Activated CD4-positive, alpha-beta T cell treated with anti-CD3 and anti-CD28 coated beads, Interleukin-2, amount 10 ng/mL, durations not matched to agents 7 days and 5 days (primary cell): ENCODE measurements at places on chromosomes 13 and 19. TPM values are rescaled to one million over a fixed set of nuclear protein-coding genes. Genes with fewer than 3 reads are reported as not detected.

GRCh38 chr19:3465552-3465951, 14.8 kb downstream of the SMIM24 start:
- no peak for DNase-seq

GRCh38 chr13:109755997-109756396, 30.4 kb downstream of the IRS2 start:
- no peak for DNase-seq

GRCh38 chr19:3137119-3137518, 1.3 kb downstream of the GNA15 start:
- DNase-seq: no peak

- DNase-seq: no peak
These were observed 573 bp upstream of the ERCC5 start for GRCh38 chr13:102845289-102845629.

GRCh38 chr13:37657956-37658355, 59.4 kb upstream of the POSTN start:
- no peak for DNase-seq

GRCh38 chr13:52779103-52779502, 39.5 kb upstream of the CNMD start:
- no peak for DNase-seq

GRCh38 chr19:480016-480855, 16.1 kb upstream of the MADCAM1 start:
- peak; percentile 23 for DNase-seq

DNA sequence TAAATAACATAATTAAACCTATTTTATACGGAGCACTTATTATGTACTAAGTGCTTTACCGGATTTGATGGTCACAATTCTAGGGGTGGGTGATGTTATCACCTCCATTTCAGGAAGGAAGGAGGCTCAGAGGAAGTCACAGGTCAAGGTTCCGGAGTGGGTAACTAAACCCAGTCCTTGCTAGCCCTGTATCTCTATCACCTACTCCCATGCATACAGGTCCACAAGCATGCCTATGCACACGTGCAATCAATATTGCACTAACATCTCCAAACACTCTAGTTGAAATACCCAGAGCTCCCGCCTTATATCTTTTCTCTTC, 17.8 kb upstream of the FOSB start:
- peak; percentile 28 for DNase-seq

DNA sequence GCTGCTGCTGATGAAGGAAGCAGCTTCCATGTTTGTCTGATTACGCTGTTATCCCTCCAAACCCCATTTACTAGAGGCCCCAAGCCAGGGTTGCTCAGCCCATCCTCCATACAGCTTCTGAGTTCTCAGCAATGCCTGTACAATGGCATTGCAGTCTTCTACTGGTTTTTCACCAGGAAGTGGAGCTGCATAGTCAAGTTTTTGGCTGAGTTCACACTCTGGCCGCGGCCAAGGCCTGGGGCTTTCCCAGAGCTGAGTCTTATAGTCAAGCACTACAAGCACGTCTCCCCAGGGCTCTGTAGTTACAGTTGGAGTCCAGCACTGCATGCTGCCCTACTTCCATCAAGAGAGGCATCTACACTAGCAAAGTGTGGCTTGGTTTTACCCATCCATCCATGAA, 182.5 kb downstream of the POU4F1 start:
- DNase-seq: no peak

GRCh38 chr13:20160306-20161274, at the start of gene GJA3:
TSS of gene GJA3 (minus strand) at chr13:20161052. CDS start at chr13:20143288, 17,764 bp downstream.
- DNase-seq: peak; percentile 46

- no peak for DNase-seq
These were observed 16.1 kb downstream of the CKM start for GRCh38 chr19:45306518-45307027.

DNA sequence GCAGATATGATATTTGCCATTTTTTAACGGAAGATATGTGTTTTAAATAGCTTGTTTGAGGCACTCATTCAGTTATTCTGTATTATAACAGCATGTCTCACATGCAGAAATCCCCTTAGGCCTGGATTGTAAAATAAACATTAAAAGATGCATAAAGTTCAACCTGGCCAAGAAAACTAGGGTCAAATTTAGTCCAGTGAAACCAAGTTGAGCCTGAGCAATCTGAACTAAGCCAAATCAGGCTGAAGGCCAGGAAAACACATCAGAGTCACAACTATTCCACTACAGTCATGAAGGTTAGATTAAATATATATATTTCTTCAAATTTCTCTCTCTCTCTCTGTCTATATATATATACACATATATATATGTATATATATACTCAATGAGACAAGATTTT, 504.8 kb downstream of the SLITRK1 start:
- no peak for DNase-seq

DNA sequence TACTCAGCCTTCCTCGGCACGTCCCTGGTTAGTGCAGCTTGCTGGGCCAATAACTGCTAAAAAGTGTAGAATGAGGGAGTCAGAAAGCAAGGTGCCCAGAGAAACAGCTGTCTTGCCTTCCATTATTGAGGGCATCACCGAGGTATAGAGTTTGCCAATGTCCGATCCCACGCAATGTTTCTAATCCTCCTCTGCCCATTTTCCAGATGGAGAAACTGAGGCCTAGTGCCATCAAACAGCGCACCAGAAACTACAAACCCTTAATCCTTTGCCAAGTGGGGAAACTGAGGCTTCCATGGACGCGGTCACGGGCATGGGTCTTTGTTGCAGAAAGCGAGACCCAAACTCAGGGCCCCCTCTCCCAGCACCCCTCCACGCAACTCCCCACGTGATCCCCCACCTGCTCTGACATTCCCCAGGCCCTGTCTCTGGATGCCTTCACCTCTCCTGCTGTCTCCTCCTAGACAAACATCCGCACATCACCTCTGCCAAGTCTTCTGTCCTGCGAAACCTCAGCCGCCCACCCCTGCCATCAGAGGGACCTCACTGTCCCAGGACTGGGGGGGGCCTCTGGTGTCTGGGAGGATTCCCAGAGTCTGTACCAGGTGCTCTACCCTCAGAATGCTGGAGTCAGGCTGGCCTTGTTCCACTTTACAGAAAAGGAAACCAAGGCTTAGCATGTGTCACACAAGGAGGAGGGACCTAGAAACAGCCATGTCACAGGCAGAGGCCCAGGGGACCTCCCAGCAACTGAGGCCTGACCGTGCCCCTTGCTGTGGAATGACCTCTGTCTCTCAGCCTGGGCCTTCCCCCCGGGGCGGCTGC, 930 bp upstream of the PDE4C start:
- DNase-seq: no peak

DNA sequence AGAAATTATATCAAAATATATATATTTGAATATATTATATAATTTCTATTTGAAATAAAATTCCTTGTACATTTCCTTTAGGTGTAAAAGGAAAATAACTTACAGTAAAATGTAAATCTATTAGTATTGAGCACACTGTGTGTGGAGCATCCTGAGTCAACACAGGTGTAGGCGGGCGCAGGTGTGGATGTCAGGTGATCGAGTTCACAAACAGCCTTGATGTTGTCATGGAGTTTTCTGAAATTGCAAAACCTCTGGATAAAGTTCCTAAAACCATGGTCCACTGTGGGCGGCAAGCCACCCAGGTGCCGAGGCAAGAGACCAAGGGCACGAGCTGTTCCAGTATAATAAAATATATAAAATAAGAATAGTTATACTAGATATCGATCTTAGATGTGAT, 27.7 kb upstream of the MCF2L start:
- DNase-seq: no peak

DNA sequence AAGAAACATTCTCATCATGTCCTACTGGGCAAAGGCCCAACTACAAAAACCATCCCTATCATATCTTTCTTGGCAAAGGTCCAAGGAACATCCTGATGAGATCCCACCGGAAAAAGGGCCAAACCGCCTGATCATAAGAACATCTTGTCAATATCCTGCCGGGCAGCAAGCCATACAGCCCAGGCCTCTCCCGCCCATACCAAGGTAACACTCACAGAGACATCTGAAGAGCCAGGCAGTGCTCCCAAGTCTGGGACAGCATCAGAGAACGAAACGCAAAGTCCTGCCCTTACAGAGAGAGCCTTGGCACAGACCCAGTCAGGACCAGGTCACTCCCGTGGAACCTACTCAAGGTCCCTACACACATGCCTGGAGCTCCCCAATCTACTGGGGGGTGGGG, 18.5 kb upstream of the ZNF331 start:
- no peak for DNase-seq

DNA sequence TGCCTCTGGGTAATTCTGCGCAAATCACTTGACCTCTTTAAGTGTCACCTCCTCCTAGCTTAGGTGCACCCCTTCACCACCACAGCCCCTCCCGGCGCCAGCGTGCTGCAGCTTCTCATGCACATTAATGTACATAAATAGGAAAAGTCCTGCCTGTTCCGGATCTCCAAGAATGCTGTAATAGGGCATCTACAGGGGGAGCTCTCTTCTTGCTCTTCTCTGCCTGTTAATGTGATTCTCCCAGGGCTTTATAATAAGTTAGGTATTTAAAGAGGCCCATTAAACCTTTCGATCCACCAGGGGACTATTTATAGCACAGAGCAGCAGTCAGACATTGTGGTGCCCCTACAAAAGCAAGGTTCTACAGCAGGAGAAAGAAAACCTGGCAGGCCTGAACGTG, 35.3 kb downstream of the SOX1 start:
- DNase-seq: no peak

DNA sequence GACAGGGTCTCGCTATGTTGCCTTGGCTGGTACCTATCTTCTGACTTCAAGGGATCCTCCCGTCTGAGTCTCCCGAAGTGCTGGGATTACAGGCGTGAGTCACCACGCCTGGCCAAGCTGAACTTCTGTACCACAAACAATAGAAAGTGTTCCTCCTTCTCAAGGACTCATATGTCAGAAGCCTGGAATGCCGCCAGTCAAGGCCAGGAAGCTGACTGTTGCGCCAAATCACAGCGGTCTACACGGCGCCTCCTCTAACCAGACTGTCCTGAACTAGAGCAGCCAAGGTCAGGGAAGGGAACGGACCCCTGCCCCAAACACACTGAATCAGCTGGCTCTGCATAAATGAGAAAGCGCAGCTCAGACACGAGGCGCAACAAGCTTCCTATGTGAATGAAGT, 14.6 kb downstream of the RAB20 start:
- no peak for DNase-seq

DNA sequence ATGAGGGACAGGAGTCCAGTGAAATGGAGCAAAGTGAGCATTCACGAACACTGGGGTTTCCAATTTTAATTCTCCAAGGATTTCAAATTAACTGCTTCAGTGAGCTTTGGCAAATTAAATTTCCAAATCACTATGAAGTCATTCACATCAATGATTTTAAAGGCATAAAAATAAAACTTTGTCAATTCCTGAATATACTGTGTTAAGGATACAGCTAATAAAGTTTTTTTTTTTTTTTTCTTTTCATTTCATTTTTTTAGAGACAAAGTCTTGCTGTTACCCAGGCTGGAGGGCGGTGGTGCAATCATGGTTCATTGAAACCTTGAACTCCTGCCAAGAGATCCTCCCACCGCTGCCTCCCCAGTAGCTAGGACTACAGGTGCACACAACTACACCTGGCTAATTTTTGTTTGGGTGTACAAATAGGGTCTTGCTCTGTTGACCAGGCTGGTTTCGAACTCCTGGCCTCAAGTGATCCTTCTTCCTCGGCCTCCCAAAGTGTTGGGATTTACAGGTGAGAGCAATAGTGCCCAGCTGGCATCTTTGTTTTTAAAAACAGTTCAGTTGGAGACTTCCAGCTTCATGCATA, 21.9 kb downstream of the RBM26 start:
- DNase-seq: no peak

DNA sequence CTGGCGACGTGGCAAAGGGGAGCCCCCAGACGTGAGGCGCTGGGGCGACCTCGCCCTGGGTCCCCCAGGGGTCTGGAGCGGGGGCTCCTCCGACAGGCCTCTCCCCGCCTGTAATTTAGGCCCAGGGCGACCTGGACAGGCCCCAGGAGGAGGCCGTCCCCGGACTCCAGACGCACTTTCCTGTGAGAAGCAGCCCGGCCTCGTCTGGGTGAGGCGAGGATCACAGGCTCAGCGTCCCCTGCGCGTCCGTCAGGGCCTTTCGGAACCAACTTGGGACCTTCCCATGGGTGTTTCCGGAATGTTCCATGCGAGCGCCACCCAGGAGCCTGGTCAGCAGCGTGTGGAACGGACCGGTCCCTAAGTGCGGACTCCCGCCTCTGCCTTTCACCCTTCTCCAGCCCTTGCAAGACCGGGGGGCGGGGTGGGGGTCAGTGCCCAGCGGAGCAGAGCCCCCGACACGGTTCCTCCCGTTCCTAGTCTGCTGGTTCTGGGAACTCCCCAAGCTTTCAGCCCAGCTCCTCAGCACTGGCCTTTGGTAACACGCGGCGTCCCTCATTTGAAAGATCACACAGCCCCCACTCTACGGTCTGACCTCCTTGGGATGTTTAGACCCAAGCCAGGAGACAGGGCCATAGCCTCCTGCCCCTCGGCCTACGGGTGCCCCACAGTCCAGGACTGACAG, 1.1 kb upstream of the GRTP1 start:
- DNase-seq: no peak

GRCh38 chr19:45001087-45001739, at the start of gene RELB:
TSS of gene RELB (plus strand) at chr19:45001464. CDS start at chr19:45001580, 116 bp downstream.
- peak; percentile 93 for DNase-seq

DNA sequence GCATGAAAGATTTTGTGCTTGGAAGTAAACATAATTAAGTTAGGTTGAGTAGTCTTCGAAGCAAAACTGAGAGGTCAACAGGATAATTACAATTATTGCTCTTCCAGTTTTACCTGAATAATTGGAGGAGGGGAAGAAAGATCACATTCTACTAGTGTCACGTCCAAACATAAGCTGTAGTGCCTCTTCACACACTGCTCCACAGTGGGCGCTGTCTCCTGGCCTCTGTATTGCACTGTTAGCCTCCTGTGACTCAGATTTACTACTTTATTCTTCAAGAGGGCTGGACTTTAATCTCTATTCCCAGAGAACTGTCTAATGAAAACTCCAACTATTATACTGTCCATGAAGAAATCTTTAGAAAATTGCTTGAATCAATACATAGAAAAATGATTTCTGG, 62.9 kb downstream of the TRPC4 start:
- DNase-seq: no peak

DNA sequence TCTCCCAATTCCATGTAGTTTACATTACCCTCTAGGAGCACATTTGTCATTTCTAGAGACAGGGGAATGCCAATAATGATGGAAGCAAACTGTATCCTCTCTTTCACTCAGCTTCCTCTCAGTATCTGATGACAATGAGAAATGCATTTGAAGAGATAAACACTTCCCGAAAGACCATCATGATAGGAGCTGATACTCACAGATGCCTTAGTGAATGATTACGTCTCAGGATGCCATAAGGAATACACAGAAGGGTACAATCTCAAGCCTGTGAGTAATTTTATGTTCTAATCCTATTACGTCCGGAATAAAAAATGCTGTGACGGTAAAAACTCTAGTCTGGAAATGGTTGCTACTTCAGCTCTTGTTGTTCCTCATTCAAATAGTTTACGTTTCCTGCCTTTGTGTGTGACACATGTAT, 663.8 kb upstream of the MIR17HG start:
- DNase-seq: no peak

- no peak for DNase-seq
These were observed 24.6 kb upstream of the SEMA6B start for GRCh38 chr19:4583961-4584669.

COL5A3 gene
- total RNA-seq: 0.57 TPM

EPSTI1 gene
- total RNA-seq: 120 TPM

TJP3 gene
- 3.5 TPM for total RNA-seq

ERVV-1 gene
- total RNA-seq: not detected

PCDH17 gene
- total RNA-seq: not detected

IFNL1 gene
- not detected for total RNA-seq

MFSD12 gene
- total RNA-seq: 67.6 TPM

SERP2 gene
- not detected for total RNA-seq

KASH5 gene
- 0.45 TPM for total RNA-seq

ZNF573 gene
- 7.9 TPM for total RNA-seq
